ENCODE measurements at places on chromosomes 4 and X. TPM values are rescaled to one million over a fixed set of nuclear protein-coding genes. Genes with fewer than 3 reads are reported as not detected.

The SHROOM2 gene
- not detected for total RNA-seq

- H3K36me3 ChIP-seq, result no peaks in the 10 kb centered on the region
- H3K27me3 ChIP-seq, result no peaks in the 10 kb centered on the region
- no peak overlapping the region for H3K4me3 ChIP-seq
- H3K27ac ChIP-seq, result no peak overlapping the region
- no peak for DNase-seq
- H3K4me1 ChIP-seq, result no peaks in the 10 kb centered on the region
These were observed 275.1 kb downstream of the GPM6A start for GRCh38 chr4:175536852-175537453.

The PDZD4 gene
- 2.3 TPM for total RNA-seq

DNA sequence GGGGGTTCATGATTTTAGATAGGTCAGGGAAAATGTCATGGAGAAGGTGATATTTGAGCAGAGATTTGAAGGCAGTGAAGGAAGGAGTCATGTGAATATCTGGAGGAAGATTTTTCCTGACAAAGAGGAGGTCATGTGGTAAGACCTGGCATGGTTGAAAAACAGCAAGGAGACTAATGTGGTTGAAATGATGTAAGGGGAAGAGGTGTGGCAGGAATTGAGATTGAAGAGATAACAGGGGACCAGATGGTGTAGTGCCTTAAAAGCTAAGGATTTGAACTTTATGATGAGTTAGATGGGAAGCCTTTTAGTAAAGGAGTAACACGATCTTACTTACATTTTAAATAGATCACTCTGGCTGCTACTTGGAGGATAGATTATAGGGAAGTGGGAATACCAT is 210.9 kb downstream of the RTL9 start:
- no peak for DNase-seq
- no peaks in the 10 kb centered on the region for H3K36me3 ChIP-seq
- H3K4me1 ChIP-seq, result no peaks in the 10 kb centered on the region
- no peak overlapping the region for H3K27ac ChIP-seq
- no peak overlapping the region for H3K4me3 ChIP-seq

DNA sequence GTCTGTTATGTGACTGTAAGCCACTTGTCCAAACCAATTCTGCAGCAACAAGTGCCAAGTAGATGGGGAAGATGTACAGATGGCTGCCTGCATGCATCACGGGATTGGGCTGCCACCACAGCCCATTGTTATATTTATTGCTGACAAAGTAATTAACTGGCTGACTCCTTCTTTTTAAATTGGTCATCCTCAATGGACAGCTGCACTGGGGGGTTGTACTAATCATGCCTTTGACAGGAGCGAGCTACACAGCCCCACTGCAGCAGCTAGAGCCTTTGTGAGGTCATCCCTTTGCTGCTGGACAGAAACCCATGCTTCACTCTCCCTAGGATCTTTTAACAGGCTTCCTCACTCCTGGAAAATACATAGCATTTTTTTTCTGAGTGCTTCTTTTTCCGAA is 146.7 kb upstream of the CXXC4 start:
- H3K4me1 ChIP-seq, result no peaks in the 10 kb centered on the region
- H3K27ac ChIP-seq, result no peak overlapping the region

The FGA gene
- not detected for total RNA-seq

All from CD8-positive, alpha-beta memory T cell (primary cell).